ENCODE measurements at places on chromosomes 16 and 17.

- no peak for DNase-seq
These were observed 38.2 kb upstream of the GSE1 start for GRCh38 chr16:85574672-85575475.

DNA sequence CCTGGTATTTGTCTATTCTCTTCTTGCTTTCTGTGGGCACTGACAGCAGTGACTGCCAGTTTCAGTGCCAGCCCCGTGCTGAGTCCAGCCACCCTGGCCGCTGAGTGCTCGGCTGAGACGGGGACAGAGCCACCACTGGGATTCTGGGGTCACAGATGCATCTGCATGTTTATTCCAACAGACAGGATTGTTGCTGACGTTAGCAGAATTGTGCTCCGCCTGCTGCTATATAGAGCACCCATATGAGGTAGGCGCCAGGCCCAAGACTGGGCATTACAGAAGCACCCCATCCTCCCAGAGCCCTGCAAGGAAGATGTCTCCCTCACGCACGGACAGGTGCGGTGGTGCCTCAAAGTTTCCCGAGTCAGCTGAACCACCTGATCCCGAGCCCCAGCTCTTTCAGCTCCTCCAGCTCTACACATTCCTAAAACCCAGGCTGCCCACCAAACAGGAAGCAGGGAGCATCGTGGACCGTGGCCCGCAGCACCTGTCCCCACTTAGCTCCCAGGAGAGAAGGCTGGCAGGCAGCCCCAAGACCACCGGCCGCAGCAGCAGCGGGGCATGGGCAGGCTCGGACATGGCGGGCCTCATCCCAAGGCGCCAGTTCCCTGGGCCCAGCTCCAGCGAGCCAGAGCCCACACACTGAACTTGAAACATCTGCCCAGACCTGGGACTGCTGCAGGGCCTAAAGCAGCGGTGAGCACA lies 44.9 kb upstream of the RASD1 start:
- DNase-seq = no peak

DNA sequence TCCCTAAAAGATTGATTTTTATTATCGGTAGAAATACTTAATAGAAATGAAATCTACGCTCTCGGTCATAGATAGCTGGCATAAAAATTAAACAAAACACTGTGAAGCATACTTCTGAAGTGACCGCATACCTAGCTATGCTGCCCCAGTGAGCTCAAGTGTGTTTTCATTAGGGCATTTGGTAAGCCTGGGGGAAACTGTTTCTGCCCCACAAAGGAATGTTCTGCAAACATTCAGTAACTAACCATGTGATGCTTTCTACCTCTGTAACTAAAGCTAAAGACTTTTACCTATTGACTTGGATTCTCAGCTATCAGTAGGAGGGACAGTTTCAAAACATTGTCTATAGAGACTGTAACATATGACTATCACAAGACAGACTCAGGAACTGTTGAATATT lies 93.5 kb upstream of the HSBP1 start:
- DNase-seq = no peak

DNA sequence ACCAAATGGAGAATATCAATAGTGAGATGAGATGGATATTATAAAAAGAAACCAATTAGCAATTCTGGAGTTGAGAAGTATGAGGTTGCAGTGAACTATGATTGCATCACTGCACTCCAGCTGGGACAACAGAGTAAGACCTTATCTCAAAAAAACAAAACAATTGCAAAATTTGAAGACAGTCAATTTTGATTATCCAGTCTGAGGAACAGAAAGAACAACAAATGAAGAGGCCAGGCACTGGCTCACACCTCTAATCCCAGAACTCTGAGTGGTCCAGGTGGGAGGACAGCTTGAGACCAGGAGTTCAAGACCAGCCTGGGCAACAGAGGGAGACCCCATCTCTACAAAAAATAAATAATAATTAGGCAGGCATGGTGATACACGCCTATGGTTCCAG lies 35.0 kb downstream of the USP32 start:
- DNase-seq = no peak

DNA sequence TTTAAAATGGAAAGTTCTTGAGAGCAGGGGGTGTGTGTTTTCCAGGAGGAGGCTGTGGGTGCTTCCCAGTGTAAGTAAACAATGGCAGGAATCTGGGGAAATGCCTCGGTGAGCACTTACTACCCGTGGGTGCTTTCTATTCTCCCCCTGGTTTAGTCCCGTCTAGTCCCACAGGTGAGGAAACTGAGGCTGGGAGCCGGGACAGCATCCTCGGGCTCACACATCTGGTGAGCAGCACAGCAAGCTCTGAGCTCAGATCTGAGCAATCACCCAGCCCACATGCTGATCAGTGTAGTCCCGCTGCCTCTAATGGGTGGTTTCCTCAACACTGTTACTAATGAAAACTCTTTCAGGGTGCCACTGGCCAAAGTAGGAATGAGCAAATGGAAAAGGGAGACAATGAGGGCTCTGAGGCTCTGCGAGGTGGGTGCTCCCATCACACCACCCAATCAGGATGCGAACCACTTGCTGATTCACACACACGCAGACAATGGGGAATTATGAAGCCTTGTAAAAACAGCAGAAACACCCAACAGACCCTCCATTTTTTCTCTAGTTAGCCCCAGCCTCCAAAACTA lies 202.6 kb downstream of the PARN start:
- DNase-seq = no peak

GRCh38 chr16:81000873-81001272 lies 5.8 kb downstream of the CMC2 start:
- no peak for DNase-seq

- no peak for DNase-seq
These were observed 1.0 kb upstream of the IGF2BP1 start for GRCh38 chr17:48995974-48996721.

GRCh38 chr17:77692571-77693161 lies 265.8 kb upstream of the TNRC6C start:
- DNase-seq = no peak

DNA sequence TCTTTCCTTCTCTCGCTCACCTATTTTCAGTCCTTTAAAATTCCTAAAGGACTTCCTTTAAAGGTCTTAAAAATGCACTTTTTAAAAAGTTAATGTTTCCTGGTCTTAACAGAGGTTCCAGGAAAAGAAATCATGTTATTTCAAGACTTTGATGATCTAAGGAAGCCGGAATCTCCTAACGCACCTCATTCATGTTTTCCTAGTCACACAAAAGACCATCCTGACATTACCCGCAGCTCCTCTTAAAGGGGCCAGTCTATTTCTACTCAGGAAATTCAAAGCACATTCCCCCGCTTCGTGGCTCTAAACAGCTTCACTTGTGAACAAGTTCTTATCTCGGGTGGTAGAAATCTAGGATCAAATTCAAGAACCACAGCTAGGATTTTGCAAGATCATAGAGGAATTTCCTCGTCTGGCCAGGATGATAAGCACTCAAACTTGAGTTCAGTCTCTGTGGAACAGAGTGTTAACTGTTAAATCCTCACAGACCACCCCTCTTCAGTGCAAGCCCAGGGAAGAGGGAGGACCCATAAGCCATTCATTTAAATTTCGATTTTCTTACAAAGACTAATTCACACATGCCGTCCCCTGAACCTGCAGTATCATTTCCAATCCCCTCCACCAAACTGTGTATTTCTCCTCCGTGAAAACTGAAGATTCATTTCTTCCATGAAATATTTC lies 137.1 kb upstream of the AXIN2 start:
- DNase-seq = no peak

GRCh38 chr17:8436844-8437171 lies 1.1 kb downstream of the NDEL1 start:
- no peak for DNase-seq

DNA sequence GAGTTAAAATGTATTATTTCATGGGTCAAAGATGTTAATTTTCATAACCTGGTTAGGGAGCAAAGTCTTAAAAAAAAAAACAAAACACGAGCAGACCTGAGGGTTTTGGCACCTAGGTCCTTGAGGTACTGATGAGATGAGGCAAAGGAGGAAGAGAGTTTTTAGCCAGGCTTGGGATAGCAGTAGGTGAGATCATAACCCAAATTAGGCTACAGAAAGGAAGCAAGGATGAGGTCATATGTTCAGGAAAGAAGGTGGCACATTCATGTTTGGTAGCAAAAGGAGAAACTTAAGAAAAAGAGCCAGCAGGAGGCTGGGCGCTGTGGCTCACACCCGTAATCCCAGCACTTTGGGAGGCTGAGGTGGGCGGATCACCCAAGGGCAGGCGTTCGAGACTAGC lies 2.8 kb downstream of the ATXN1L start:
- no peak for DNase-seq

- DNase-seq = no peak
These were observed 24.0 kb downstream of the CDH13 start for GRCh38 chr16:82650804-82651203.

- no peak for DNase-seq
These were observed 20.0 kb upstream of the ZFHX3 start for GRCh38 chr16:73067671-73068540.

DNA sequence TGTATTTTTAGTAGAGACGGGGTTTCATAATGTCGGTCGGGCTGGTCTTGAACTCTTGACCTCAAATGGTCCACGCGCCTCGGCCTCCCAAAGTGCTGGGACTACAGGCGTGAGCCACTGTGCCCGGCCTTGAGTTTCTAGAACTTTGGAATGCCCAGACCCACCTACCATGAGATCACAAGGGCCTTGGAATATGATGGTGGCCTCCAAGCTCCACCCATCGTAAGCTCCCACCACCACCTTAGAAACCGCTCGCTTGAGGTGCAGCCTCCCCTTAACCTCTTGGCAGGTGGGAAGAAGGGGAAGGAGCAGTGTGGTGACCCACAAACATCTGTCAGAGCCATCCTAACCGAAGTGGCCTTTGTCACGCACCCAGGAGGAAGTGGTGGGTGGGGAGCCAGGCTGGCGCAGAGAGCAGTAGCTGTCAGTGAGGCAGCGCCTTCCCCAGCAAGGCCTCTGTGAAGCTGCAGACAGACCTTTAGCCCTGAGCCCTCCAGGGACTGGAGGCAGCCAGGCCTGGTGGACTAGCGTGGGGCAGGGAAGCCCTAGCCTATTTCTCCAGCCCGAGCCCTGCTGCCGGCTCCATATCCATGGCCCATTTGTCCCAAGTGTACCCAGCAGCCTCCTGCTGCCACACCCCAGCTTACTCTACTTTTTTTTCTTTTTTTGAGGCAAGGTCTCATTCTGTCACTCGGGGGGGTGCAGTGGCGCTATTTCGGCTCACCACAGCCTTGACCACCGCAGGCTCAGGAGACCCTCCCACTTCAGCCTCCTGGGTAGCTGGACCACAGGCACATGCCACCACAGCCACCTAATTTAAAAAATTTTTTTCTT lies 13.1 kb upstream of the SEPHS2 start:
- DNase-seq = no peak

DNA sequence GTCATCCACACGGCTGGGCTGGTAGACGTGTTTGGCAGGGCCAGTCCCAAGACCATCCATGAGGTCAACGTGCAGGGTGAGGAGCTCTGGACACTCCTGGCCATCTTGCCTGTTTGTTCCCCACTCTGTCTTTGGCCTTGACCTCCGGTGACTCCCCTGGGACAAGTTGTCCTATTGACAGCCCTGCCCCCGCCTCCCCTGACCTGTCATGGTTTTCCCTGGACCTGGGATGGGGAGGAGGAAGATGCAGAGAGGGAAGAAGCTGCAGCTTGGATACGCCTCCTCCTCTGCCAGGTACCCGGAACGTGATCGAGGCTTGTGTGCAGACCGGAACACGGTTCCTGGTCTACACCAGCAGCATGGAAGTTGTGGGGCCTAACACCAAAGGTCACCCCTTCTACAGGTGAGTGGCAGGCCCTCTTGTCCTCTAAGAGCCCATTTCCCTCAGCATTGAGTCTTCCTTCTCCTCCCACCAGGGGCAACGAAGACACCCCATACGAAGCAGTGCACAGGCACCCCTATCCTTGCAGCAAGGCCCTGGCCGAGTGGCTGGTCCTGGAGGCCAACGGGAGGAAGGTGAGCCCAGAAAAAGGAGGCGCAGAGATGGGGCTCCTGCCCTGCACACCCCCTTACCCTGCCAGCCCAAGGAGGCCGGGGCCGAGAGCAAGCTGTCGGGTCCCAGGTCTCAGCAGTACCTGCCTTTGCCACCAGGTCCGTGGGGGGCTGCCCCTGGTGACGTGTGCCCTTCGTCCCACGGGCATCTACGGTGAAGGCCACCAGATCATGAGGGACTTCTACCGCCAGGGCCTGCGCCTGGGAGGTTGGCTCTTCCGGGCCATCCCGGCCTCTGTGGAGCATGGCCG lies 1.4 kb downstream of the HSD3B7 start:
- no peak for DNase-seq
